ENCODE measurements at places on chromosomes 12 and 14.

GRCh38 chr14:53035336-53036210, 84.7 kb upstream of the FERMT2 start:
- DNase-seq, result no peak

GRCh38 chr12:96751626-96752025, 155.4 kb upstream of the NEDD1 start:
- no peak for DNase-seq

DNA sequence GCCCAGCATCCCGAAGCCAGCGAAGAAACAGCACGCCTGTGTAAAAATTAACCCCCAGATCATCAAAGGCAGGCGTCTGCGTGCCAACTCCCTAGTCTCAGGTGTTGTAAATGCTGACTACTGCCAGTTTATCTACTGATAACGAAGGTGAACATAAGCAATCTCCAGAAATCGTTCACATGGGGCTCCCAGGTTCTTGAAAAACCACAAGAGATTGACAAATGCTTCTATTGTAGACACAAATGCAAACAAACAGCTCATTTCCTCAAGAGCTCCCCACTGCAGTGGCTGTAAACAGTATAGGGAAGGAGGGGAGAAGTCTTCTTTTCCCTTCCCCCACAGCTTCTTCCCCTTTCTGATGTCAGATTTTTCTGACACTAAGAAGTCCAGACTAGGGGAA, 5.3 kb upstream of the PLEKHG3 start:
- DNase-seq, result no peak

DNA sequence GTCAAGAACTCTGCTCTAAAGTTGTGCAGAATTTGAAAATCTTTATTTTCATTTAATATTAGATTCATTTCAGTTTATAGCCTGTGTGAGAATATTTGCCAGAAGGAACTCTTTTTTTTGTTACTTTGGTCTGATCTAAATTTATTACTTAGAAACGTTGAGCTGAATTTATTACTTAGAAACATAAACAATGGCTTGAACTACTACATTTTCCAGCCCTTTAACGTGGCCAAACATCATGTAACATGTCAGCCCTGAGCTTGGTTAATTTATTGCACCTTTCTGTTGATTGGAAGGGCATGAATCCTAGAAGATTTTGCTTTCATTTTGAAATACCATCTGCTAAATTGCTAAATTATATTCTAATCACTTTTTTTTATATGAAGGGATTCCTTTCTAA, 241.4 kb downstream of the TMEM117 start:
- no peak for DNase-seq

- DNase-seq, result no peak
Measured at GRCh38 chr14:21965042-21965441, 291.4 kb upstream of the OR4E1 start.

GRCh38 chr14:75531660-75532317, 9.5 kb downstream of the BATF start:
- DNase-seq, result peak; percentile 3

GRCh38 chr12:95239216-95239615, 21.6 kb downstream of the VEZT start:
- DNase-seq, result no peak

DNA sequence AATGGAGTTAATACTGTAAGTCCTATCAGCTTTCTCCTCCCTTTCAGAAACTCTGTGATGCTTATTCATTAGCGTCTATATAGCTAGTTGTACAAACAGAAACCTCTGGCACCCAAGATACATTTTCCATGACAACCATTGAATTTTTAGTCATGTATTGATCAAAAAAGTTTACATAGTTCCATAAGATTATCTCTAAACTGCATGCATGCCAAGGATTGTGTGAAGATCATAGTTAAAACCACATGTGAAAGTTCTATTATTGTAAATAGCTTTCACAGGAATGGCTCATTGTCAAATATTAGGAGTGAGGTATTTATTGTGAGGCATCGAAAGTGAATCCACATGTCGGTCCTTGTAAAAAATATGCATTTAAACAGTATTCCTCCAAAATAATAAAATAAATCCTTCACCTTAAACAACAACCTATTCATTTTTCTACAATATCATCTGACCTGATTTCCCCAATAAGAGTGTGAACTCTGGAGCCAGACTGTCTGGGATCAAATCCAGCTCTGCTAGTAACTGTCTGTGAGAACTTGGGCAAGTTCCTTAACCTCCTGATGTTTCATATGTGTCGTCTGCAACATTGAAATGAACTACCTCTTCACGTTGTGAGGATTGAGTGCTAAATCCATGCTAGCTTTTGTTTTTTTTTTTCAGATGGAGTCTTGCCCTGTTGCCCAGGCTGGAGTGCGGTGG, 10.6 kb upstream of the CDKL1 start:
- DNase-seq, result no peak

GRCh38 chr14:24845851-24846250, 204.1 kb downstream of the STXBP6 start:
- no peak for DNase-seq

Data from AG04449 (cell line).